Hepatic stellate cell (primary cell): ENCODE measurements at places on chromosomes 13 and 19.

- peak; percentile 94 for DNase-seq
These were observed 2.1 kb downstream of the DAPK3 start for GRCh38 chr19:3968556-3969434.

DNA sequence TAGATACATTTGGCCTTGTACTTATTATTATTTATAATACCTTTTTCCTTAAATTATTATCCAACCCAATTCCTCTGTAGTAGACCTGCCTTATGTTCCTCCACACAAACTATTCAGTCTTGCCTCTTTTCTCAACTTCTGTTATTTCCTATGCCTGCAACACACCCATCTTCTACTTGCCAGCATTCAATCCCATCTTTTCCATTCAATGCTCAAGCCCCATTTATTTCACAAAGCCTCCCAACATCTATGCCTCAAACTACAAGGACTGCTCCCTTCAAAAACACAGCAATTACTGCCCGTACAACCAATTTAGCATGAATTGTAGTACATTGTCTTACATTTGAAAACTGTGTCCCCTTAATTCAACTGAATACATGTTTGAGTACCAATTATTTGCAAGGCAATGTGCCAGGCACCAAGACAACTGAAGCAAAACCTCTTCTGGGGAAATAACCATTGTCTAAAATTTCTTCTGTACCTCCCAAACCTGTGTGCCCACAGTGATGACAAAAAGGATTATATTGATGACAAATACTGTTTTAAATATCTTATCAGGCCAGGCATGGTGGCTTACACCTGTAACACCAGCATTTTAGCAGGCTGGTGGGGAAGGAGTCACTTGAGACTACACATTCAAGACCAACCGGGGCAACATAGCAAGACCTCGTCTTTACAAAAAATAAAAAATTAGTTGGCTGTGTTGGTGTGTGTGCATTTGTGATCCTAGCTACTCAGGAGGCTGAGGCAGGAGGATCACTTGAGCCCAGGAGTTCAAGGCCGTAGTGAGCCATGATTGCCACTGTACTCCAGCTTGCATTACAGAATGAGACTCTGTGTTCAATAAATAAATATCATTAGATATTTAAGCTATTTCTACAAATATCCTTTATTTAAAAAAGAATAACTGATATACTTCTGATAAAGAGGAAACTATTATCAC is 35.1 kb downstream of the ELF1 start:
- DNase-seq = no peak

- no peak for DNase-seq
These were observed 149.8 kb upstream of the TMTC4 start for GRCh38 chr13:100824366-100824765.

DNA sequence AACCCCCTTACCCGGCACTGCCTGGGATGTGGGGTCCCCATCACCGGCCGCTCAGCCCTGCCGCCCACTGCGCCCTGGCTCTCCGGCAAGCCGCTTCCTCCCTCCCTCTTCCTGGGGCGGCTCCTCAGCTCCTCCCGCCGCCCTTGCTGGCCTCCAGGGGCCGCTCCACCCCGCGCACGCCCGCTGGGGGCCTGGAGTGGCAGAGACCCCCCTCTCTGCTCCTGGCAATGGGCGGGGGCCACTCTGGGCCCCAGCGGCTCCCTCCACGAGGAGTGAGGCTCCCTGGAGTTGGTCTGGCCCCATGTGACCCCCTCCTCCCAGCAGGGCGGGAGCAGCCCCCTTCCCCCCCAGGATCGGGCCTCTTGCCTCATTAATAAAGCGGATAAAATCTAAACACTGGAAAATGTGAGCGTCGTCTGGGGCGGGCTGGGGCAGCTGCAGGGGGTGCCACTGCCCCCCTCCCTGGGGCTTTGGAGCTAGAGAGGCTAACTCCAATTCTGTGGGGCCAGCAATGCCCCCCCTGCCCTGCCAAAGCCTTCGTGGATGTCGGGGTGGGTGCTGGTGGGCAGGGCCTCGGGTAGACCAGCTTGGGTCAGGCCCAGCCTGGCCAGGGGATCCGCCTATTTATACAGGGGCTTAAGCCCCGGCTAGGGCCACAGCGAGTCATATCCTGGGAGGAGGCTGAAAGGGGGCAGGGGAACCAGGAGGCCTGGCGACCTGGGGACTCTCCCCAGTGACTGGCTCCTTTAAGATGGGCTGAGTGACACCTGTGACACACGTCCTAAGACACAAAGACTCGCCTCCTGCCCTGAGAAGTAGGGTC is at the start of gene PTGER1:
PTGER1 (minus strand) TSS at position 104 of the 823 bp plus-strand sequence. CDS start 1,034 bp downstream, outside the sequence.
- DNase-seq = peak; percentile 76

DNA sequence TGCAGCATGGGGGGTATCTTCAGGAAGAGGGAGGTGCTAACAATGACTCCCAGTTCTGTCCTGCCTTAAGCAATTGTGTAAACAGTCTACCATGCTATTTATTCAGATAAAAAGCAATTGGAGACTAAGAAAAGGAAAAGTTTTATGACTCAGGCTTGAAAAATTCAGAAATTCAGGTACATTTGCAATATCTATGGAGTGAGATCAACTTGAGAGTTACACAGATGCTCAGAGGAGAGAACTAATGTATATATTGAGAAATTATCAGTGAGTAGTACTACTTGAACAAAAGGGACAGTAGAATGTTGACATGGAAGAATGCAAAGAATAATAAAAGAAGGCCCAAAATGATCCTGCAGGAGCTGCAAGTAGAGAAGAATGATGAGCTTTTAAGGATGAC is 277.6 kb upstream of the DACH1 start:
- no peak for DNase-seq

DNA sequence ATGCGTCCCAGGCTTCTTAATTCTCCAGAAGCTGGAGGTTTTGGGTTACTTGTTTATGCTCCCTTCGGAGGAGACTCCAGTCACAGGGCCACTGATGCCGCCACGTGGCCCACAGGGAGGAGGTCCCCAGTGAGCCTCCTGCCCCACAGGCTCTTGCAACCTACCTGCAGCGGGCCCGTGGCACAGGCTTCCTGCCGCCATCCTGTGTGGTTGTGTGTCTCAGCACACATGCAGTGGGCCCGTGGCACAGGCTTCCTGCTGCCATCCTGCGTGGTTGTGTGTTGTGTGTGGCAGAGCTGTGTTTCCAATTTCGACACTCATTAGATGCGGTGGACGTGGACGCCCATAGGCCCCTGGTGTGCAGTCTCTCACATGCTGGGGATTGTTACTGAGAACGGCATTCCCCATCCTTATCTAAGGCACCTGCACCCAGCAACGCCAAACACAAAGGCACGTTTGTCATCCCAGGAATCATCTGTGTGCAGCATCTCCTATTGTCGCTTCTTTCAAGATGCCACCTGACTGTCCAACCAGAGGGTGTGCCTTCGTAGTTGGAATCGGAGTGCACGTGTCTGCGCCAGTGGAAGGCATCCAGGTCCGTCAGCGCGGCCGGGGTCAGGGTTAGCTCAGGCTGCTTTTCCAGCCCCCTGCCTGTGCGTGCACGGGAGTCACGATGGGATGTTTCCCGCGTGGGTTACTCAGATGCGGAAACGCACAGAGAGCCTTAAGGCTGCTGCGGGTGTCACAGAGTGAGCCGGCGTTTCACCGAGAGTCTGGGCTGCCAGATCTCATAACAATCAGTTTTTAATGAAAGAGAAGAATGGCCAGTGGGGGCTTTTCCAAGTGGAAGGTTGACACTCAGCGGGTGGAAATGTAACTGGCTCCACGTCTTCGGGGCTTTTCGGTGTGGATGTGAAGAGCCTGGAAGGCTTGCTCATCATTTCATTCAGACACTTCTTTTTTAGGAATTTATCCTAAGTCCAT is 119.8 kb downstream of the ATP11A start:
- DNase-seq = no peak

- DNase-seq = no peak
These were observed 18.6 kb downstream of the ITM2B start for GRCh38 chr13:48251611-48252081.

DNA sequence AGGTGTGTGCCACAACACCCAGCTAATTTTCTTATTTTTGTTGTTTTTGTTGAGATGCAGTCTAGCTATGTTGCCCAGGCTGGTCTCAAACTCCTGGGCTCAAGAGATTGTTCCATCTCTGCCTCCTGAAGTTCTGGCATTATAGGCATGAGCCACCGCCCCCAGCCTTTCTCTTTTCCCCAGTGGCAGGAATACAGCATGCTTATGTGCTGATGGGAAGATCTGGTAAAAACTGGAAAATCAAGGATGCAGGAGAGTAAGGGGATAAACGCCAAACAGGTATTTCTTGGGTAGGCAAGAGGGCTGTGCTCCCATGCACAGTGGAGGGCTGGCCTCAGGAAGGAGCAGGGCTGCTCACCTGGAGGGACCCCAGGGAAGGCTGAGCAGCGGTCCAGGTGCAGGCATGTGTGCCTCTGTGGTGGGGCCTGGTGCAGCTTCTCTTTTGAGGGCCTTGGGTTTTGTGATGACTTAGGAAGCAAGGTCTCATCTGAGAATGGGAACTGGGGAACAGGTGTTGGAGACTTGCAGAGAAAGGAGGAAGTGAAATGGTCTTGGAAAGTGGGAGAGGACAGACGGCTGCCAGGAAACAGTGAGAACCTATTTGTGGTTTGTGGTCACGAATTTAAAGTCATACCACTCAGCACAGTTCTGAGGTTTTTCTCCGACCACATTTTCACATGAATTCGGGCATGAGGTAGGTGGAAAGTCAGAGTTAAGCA is 106.5 kb downstream of the TEX26 start:
- no peak for DNase-seq

GRCh38 chr13:51770681-51771417 is 33.1 kb downstream of the DHRS12 start:
- no peak for DNase-seq

DNA sequence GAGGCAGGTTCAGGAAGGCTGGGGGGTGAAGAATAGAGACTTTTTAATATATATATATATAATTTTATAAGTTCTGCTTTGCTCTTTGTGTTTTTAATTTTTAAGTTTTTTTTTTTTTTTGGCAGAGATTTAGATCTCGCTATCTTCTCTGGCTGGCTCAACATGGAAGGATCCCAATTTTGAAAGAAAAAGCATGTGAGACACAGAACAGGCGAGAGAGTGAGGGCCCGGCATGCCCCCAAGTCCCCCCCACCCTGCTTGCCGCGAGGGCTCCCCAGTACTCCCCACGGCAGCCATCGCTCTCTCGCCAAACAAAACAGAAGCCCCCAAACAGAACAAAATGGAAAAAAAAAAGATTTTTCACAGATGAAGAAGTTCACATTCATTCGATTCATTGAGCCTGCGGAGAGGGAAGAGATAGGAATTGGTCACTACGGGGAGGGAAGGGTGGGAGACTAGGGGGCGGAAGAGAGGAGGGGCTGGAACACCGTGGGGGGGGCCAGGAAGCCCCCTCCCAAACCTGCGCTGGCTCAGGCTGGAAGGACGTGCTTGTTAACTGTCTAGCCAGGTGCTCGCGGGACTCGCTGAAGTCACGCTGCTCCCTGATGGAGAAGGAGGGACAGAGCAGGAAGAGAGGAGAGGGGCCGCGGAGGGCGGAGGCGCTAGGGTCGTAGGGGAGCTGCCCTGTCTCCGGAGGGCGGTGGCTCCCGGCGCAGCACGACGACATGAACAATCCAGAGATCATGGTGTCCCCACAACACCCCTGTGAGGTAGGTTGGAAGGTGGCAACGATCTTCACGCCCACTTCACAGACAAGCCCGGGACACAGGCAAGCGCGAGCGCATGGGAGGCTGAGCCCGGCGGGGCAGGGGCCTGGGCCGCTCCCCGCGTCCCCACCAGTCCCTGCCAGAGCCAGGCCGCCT is 10.6 kb downstream of the KHSRP start:
- DNase-seq = no peak

GRCh38 chr13:59754411-59754810 is 409.3 kb downstream of the DIAPH3 start:
- no peak for DNase-seq

DNA sequence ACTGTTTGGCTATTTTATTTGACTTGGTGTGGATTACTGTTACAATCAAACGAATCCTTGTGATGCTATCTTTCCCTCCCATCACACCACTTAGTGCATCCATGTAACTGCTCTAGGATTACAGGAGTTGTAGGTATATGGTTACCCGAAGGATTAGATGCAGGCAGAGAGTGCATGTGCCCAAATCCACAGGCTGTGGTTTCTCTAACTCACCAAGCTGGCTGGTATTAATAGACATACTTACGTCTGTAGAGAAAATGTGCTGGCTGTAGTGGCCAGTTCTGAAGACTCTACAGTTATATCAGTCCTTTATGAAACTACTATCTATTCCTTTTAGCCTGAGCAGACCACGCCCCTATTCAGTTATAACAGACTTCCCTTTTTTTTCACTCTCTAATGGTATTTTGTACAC is 1.1 kb upstream of the HMGB1 start:
- no peak for DNase-seq

DNA sequence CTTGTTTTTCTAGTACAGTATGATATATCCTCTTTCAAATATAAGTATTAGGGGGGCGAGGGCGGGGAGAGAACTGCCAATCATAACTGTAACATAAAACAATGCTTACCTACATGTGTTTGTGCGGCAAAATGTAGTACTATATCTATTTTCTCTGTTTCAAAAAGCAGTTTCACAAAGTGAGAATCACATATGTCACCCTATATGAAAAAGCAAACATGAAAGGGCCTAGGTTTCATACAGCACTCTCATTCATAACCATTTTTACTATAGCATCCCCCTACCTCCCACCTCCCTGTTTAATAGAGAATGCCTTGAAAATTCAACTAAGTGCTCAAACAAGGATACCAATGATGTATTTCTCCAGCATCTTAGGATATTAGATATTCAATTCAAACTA is 5.2 kb downstream of the TGDS start:
- no peak for DNase-seq

DNA sequence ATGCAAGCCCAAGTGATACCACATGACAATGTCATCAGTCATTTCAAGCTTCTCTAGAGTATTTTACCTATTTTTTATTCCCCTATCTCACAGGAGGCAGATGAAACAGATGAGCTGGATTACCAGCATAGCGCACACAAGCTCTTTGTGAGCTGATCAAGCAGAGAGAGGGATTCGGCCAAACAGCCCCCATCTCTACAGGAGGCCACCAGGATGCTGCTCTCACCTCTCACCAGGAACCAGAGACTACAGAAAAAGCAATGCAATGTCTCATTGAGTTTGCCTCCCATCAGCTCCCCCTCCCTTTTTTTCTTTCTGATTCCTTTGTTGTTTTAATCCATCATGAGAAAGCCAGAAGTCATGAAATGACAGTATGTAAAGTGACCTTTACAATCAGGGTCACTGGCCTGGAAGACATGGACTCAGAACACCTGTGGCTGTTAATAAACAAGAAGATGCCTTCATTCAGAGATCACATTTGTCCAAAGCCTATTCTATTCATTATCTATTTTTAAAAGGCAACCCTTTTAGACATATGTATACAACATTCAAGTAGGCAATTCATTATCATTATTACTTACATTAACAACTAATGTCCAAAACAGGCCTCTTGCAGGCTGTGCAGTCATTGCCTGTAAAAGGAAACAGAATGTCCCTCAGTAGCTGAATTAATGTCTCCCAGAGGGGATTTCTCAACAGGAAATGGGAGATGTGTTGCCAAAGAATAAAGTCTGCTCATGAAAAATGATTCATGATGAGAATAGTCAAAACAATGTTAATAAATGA is 656.6 kb downstream of the TBC1D4 start:
- DNase-seq = peak; percentile 14

- DNase-seq = no peak
These were observed 50.1 kb upstream of the SPACA7 start for GRCh38 chr13:112325920-112326645.
